Left hindlimb (tissue), 1 donor: ENCODE measurements at places on chromosomes 2 and 18.
A peak's percentile ranks its signal among the peaks of the same experiment; 100 is the strongest.

GRCh38 chr2:62197011-62197924, 1.4 kb downstream of the B3GNT2 start:
- no peak for DNase-seq

- no peak for DNase-seq
These were observed 50.3 kb upstream of the ID2 start for GRCh38 chr2:8631465-8632005.

- no peak for DNase-seq
These were observed 23.3 kb downstream of the PLEK start for GRCh38 chr2:68388358-68388757.

DNA sequence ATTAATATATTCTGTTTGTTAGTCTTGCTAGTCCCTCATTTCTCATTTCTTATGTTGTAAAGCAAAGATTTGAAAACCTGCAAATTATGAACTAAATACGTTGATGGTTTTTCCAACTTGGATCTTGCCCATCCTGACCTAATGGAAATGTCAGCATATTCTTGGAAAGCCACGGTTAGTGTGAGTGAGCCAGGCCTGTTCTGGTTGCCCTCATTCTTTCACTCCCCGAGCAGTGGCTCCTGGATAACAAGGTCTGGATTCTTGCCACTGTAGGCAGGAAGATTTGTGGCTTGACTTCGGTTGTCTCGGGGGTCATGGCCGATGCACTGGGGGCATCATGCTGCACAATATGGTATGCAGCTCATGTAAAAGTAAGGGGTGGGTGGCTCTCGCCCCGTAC, 359.1 kb downstream of the MEIS1 start:
- DNase-seq = peak; percentile 43

DNA sequence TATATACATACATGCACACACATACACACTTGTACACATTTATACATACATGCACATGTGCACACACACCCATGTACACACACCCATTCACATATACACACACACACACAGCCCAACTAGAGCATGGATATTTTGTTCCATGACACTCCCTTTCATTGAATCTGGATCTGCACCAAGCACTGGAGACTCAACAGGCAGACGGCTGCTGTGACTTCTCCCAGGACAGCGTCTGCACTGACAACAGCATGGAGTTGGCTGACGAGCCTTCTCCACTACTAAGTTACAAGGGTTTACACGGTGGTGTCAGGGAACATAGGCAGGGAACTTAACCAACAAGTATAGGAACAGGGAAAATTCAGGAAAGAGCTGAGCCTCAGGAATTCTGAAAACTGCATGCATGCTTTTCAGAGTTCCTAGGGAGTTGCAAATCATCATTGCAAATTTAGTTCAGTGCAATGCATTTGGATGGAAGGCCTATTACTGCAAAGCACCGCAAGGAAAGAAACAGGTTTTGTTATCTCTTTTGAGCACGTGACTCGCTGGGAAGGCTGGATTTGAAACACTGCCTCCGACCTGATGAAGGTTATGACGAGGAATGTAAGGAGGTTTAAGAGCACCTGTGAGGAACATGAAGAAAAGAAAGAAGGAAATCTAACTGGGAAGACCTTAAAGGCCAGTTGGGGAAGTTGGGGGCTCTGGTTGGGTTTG, 35.9 kb downstream of the TMEM18 start:
- no peak for DNase-seq

DNA sequence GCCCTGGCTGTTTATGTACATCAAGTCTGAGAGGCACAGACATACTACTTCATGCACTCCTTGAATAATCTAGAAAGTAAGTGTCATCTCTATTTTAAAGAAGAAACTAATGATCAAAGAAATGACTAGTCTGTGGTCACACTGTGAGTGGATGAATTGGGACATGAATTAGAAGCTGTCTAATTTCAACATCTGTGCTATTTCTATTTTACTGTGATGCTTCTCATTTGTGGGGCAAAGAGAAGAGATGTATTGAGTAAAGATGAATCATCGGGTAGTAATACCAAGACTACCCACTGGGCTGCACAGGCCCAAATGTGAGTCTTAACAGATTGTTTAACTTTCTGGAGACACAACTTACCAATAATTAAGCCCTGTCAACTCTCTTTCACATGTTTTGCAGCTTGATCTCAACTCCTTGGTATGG, 42.4 kb upstream of the MTIF2 start:
- no peak for DNase-seq

DNA sequence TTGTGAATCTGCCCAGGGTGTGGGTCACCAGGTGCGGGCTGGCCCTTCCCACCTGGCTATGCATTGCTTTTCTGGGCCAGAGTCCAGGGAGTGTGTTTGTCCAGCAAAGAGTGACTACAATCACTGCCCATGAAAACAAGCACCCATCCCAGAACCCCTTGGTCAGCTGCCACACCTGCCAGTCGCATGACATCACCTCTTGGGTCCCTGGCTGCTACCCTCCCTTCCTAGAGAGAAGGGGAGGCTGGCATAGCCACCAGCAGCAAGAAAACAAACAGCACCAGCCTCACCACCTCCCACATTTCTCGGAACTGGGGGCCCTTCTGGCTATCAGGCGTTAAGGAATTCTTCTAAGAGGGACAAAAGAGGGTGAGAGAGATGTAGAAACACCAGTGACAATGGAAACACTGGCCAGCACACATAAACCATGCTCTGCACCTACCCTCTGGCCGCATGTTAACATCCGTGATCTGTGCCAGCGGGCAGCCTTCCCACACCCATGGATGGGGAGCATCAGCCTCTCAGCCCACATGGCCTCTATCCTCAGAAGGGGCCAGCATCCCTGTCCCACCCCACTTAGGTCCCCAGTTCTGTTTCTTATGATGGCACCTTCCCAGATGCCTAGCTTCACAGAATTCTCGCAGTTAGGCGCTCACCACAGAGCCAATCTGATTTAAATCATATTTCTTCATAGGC, 109.7 kb upstream of the GLI2 start:
- no peak for DNase-seq

- no peak for DNase-seq
These were observed 11.8 kb downstream of the C2orf76 start for GRCh38 chr2:119354860-119355259.

GRCh38 chr2:235979753-235980435, 188.3 kb downstream of the GBX2 start:
- DNase-seq = no peak

DNA sequence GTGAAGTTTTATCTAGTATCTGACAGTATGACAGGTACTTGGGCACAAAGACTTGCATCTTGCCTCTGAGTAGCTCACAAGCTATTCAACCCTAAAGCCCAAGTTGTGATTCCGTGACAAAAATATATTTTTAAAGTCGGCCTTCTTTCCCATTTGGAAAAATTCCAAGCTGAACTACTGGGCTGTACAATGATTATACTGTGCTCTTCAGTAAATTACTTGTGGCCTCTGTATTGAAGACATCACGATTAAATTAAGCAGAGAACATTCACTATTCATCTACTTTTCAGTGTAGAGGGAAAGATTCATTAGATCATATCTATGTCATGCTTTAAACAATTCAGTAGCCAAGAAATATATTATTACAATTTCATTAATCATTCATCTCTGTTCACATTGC, 282.2 kb downstream of the CDH2 start:
- DNase-seq = no peak

DNA sequence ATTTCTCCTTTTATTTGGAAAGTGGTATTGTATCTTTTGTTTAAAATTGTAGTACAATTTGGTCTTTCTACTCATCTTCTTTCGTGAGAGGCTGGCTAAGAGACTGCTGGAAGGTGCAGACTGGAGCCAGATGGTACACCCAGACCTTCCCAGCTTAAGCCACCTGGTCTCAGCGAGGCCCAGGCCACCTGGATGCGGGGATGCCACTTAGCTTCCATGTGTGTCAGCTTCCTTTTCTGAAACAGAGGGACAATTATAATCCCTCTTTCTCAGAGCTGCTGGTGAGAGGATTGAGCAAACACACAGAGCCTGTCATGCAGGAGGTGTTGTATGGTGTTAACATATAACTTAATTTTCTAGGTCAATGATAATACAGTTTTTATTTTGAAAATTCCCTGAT, 17.4 kb downstream of the FARP2 start:
- DNase-seq = no peak

DNA sequence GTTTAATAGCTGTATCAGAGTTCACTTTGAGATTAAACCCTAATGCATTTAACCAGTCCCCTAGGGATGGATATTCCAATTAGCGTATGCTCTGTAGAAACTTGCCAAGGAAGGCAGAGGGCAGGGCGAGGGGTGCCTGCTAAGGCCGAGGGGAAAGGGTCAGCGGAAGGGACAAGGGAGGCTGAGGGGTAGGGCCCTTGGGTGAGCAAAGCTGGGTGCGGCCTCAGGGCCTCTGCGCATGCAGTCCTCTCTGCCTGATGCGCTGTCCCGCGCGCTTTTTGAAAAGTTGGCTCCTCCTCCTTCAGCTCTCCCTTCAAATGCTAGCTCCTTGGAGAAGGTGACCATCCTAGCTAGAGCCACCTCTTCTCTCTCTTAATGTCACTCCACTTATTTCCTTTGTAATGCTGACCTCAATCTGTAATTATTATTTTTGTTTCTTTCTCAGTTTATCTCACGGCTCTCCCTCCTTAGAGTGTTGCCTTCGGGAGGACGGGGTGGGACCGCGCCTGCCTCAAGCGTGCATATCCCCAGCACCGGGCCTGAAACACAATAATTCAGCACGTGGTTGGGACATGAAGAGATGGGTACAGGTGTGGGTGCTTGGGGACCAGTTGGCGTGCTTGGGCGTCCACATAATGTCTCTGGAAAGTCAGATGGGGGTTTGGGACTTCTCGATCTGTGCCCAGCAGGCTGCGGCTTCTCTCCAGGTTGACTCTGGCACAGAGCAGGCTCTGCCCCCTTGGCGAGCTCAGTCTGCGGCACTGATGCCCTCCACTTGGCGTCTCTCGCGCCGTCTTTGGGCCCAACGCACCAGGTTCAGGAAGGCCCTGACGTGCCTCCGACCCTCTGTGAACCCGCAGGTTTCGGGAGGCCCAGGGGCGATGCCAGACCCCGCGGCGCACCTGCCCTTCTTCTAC, 10.0 kb downstream of the ZAP70 start:
- no peak for DNase-seq

DNA sequence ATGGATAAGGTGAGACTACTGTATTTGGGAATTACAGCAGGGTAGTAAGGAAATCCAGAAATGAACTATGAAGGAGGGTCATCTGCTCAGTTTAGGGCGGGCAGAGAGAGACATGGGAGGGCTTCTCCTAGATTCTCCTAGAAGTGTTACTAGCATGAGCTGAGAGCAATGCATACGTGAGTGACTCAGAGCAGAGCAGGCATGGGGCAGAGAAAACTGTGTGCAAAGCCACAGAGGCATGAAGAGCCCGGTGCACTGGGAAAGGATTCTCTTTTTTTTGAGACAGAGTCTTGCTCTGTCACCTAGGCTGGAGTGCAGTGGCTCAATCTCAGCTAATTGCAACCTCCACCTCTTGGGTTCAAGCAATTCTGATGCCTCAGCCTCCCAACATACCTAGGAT, 116.2 kb downstream of the SOCS6 start:
- DNase-seq = no peak

GRCh38 chr2:216516730-216517350, 18.2 kb downstream of the RPL37A start:
- no peak for DNase-seq

GRCh38 chr2:73233932-73234832, at the start of gene CCT7:
Gene CCT7 (plus strand): TSS chr2:73234308. CDS start chr2:73234379, 71 bp downstream.
- peak; percentile 92 for DNase-seq

DNA sequence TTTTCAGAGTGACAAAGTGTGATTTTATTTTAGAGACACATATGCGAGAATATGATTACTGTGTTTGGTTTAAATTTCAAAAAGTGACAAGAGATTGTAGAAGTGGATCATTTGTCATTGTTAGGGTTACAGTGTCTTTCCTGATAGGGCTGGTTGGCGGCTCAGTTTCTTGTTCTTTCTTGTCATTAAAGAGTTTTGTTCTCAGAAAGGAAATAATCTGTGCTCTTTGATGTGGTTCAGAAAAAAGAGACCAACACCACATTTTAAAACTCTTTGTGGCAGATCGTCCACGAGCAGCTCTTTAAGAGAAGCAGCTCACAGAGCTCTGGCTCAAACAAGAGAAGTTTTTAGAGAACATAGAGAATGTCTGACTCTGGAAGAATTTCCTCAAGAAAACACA, 45.6 kb upstream of the ZNF532 start:
- DNase-seq = no peak

GRCh38 chr18:43581936-43582519, 304.7 kb upstream of the SYT4 start:
- DNase-seq = no peak

DNA sequence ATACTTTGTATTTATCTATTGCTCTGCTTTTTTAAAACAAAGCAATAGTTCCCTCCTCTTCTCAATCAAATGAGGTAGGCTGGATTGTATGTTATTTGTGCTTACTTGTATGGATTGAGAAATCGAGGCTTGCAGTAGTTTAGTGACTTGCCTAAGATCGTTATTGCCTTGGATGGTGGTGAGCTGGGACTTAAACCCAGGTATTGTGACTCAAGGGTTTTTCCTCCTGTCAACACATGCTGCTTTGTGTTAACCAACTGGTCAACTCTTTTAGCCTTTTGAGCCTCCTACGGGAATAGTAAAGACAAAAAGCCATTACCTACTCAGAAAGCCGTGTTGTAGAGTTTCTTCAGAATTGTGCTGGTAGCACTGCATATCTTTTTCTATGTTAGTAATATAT, 95.2 kb upstream of the THUMPD2 start:
- DNase-seq = no peak
